ENCODE measurements at places on chromosomes 6 and 20.

DNA sequence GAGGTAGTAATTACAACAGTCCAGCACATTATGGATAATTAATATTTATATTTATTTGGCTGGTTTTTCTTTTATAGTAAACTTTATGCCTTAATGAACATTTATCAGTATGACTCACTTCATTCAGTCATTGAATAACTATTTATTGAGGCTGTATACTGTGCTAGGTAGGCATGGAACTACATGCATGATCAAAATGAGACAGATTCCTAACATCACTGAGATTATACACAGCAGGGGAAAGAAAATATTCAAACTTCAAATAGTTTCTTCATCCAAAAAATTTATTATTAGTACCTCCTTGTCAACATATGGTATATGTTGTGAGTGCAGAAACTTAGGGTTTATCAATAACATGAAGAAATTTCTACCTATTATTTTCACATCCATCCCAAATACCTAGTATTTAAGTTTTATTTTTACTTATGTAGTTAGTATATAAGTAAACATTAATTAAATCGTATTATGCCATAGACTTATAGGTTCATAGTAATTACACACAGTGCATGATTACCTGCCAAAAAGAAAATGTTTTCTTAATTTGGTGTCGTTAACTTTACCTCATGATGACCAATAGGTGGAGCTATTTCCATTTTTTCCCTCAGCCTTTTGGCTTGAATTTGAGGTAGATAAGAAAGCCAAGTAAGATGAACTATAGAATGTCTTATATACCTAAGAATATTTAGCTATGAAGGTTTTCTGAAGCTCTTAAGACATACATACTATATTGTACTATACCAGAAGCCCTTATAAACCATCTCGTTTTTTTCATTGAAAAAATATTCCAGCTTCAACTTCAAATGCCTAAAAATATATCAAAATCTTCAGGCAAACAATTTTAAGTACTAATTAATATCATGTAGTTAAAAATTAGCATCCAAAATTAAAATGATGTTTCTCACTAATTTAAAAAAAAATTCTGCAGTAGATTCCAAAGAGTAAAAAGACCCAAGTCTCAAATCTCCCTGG is 12.5 kb upstream of the TMEM30A start:
- peak; percentile 68 for DNase-seq

DNA sequence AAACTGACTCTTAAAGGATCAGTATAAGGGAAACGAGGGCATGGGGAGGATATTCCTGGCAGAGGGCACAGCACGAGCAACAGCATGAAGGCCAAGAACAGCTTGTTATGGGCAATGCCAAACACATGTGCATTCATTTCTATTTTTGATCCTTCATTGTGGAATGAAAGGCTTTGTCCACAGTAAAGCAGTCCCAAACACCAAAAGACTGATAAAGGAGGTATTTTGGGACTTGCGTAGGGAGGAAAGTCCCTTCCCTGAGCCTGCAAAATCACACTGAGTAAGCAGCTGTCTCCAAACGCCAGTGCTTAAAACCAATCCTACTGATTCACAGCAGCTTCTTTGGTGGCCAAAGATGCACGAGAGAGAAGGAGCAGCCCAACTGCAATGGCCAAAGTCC is 138.2 kb downstream of the UNC5CL start:
- DNase-seq: no peak

GRCh38 chr20:32479697-32480171 is 105.4 kb downstream of the NOL4L start:
- DNase-seq: no peak

DNA sequence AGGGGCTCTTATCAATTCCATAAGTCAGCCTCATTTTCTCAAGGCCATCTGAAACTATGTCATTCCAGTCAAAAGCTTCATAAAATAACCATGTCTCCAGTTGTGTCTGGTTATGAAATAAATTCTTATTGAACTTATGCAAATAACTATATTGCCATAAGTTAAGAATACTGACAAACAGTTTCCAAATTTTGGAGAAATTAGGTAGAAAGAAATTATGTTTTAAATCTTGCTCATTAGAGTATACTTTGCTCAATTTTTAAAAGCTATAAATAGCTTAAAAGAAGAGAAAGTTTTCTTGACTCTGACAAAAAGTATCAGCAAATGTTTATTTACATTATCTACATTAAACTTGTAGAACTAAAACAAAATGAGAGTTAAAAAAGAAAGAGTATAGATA is 63.0 kb upstream of the MRAP2 start:
- no peak for DNase-seq

GRCh38 chr6:3114377-3114776 is 4.1 kb upstream of the BPHL start:
- DNase-seq: no peak

GRCh38 chr6:89615882-89616281 is 22.7 kb downstream of the LYRM2 start:
- DNase-seq: no peak

- no peak for DNase-seq
These were observed 289.5 kb upstream of the CITED2 start for GRCh38 chr6:139663996-139664395.

- DNase-seq: no peak
These were observed 68.6 kb upstream of the CCN6 start for GRCh38 chr6:111985202-111985731.

GRCh38 chr20:17955302-17955701 is 13.3 kb downstream of the SNX5 start:
- DNase-seq: no peak

- DNase-seq: no peak
These were observed 33.3 kb upstream of the CITED2 start for GRCh38 chr6:139407718-139408222.

DNA sequence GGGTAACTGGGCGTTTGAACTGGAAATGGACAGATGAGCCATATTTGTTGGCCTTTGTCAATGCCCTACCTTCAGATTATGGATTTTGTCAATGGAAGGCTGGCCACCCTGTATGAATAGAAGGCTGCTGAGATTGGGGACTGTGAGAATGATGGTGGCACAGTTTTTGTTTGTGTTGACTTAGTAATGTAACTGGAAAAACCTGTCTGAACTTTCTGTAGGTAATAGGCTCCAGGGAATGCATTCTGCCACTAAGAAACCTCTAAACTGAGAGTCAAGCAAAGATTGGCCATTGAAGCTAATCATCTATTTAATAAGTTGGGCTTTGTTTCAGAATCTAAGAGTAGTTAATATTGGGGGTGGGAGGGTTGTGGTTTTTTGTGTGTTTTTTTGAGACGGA is 97.5 kb downstream of the FOXO3 start:
- DNase-seq: no peak

DNA sequence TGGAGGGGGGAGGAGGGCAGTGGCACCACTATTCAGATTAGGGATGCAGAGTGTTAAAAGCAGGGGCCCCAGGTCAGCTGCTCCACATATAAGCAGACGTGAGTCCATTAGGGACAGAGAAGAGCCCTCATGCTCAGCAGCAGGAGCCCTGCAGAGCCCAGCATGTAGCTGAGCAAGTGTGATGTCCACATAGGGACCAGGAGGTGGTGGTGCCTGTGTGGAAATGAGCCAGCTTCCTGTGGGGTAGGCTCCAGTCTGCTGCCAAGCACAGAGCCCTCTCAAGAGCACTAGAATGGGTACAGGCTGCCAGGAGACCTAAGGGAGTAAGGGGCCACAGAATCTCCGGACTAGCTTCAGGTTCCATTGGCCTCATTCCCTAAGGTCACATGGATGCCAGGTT is 57.9 kb upstream of the MLN start:
- DNase-seq: no peak

DNA sequence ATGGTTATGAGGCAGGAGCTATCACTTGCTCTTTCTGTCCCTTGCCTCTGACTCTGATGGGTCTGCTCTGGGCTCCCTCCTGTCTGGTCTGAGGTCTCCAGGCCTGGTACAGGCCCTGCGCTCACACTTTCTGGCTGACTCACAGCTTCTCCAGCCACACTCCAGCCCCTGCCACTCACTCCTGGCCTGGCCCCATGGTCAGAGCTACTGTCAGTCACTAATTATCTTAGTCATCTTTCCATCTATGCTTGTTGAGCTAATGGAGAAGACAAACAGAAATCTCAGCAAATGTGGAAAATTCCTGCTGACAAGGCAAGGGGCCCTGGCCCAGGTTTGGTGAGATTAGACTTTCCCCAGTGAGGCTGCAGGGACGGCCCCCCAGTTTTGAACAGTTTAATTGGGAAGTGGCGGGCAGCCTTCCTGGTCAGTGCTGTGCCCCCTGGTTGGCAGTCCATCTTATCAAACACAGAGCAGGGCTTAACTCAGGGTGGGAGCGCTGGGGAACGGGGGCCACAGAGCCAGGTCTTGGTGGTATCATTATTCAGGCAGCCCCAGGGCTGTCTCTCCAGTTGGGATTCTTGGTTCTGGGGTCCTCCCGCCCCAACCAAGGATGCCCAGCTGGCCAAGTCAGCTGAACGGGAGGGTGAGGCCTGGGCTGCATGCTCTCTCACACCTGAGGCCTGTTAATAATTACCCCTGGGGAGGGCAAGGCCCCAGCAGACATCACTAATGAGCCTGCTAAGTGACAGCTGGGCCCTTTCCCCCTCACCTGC is 63.4 kb downstream of the VEGFA start:
- no peak for DNase-seq

GRCh38 chr6:66675906-66676305 is 968.9 kb upstream of the EYS start:
- no peak for DNase-seq

DNA sequence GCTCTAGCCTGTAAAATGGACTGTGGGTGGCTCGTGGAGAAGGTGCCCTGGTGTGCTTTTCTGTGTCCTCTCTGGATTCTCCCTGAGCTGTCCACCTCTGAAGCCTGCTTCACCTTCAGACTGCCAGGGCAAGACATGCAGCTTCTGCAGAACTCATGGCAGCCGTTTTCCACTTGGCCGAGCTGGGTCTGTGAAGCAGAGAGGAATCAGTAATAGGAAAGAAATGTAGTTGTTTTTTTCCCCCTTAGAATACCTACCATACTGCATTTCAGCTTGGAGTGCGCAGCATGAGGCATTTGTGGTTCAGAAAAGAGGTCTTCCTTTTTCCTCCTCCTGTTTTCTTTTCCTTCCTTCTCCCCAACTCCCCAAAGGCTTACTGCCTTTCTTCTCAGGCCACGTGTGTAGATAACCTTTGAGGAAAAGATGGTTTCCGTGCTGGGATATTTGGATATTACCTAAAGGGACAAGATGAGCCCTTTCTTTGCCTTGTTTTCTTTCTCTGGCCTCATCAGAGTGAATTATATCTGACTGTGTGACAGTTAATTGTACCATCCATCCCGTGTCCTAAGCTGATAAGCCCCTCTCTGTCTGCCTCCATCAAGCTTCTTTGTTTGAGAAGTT is 39.4 kb downstream of the RREB1 start:
- DNase-seq: no peak

- DNase-seq: no peak
These were observed 115.2 kb upstream of the ARMC2 start for GRCh38 chr6:108733051-108733450.

DNA sequence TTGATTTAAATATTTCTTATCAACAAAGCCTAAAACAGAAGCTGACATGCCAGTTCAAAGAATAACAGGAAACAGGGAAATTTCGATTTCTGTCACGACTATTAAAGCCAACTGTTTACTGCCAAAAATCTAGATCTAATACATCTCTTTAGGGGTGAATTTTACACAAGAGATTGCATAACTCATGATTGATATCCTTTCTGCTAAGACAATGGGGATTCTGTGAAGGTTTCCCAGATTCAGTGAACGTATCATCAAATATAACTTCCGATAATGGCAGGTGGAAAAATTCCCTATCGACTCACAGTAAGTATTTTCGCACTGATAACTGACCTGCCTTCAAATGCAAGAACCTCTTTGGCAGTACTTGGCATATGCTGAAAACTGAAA is 42.9 kb downstream of the NHSL1 start:
- no peak for DNase-seq

DNA sequence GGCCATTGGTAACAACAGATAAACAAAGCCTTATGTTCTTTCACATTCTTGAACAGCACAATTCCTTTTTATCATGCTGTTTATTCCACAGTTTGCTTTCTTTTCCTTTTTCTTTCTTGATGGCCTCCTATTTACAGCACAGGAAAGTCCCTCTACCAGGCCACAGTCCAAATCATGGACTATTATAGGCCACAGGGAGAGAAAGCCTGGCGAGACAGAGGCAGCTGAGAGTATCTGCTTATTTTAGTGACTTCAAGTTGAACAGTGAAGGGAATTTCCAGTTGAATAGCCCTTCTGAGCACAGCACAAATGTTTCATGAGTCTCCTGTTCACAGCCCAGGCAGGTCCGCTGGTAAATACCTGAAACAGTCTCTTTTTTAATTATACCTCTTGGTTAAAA is 263.7 kb upstream of the ARID1B start:
- no peak for DNase-seq

DNA sequence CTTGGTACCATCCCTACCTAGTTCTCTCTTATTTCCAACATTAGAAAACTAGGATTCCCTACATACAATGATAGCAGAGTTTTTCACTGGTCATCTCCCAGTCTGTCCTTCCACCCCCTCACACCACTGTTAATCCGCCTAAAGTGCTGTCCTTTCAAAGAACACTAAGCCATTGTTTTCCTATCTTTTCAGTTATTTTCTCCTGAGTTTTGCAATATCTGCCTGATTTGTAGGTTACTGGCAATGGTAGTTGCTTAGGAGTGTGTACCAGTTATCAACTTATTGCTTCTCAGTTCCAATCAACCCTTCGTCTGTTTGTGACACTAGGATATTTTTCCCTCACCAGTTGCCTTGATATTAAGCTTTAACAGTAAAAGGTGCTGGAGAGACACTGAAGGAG is 135.0 kb downstream of the EPM2A start:
- DNase-seq: no peak

GRCh38 chr6:121157906-121158305 is 176.4 kb downstream of the TBC1D32 start:
- DNase-seq: no peak

GRCh38 chr20:38854654-38855066 is 49.2 kb downstream of the PPP1R16B start:
- DNase-seq: no peak

DNA sequence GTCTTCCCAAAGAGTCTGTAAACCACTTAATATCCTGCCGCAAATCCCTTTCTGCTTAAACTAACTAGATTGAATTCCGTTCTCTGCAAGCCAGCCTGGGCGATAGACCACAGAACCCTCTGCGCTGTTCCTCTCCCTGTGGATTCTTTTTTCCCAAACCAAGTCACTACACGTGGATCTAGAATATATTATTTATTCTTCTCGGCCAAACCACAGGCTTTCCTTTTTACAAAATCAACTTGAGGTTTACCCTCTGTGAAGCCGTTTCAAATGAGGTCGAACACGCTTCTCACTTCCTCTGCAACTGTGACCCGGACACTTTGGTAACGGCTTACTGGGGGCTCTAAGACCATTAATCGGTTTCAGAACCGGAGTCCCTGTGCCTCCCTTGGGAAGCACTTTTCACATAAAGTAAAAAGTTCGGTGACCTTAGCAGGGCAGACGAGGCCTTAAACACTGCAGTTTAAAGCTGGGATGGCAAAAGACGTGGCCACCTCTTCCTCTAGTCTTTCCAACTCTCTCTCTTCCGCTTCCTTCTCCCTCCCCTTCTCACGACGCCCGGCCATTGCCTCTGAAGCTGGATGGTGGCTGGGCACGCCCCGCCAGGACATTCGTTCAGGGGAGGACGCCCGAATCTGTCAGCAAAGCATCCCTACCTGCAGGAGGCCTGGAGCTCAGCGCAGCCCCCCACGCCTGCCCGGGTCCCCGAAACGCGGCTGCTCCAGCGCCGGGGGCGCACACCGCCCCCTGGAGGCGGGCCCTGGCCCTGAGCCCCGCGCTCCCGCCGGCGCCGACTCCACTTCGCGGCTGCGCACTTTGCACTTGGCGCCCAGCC is 55.0 kb upstream of the FOXC1 start:
- peak; percentile 67 for DNase-seq

Measured in B cell (primary cell).